Progenitor cell of endocrine pancreas (in vitro differentiated cells): ENCODE measurements at places on chromosomes 5 and 9. TPM values are rescaled to one million over a fixed set of nuclear protein-coding genes. Genes with fewer than 3 reads are reported as not detected.

- peaks cover 6% of the 10 kb centered on the region for H3K36me3 ChIP-seq
- no peak for DNase-seq
- H3K27ac ChIP-seq: no peak overlapping the region
- no peak overlapping the region for H3K4me3 ChIP-seq
- peaks cover 4% of the 10 kb centered on the region for H3K4me1 ChIP-seq
Measured at GRCh38 chr9:71980266-71981190, 69.1 kb downstream of the C9orf85 start.

GRCh38 chr5:172779691-172780341 lies 8.8 kb upstream of the DUSP1 start:
- H3K36me3 ChIP-seq: no peaks in the 10 kb centered on the region
- peaks cover 24% of the 10 kb centered on the region for H3K4me1 ChIP-seq
- no peak overlapping the region for H3K4me3 ChIP-seq
- peaks cover 6% of the 10 kb centered on the region for H3K27me3 ChIP-seq
- no peak for DNase-seq

- H3K27ac ChIP-seq: no peak overlapping the region
- no peaks in the 10 kb centered on the region for H3K36me3 ChIP-seq
- no peaks in the 10 kb centered on the region for H3K27me3 ChIP-seq
- H3K4me1 ChIP-seq: no peaks in the 10 kb centered on the region
- DNase-seq: no peak
Measured at GRCh38 chr5:165525271-165525670, 2019.9 kb downstream of the MAT2B start.

DNA sequence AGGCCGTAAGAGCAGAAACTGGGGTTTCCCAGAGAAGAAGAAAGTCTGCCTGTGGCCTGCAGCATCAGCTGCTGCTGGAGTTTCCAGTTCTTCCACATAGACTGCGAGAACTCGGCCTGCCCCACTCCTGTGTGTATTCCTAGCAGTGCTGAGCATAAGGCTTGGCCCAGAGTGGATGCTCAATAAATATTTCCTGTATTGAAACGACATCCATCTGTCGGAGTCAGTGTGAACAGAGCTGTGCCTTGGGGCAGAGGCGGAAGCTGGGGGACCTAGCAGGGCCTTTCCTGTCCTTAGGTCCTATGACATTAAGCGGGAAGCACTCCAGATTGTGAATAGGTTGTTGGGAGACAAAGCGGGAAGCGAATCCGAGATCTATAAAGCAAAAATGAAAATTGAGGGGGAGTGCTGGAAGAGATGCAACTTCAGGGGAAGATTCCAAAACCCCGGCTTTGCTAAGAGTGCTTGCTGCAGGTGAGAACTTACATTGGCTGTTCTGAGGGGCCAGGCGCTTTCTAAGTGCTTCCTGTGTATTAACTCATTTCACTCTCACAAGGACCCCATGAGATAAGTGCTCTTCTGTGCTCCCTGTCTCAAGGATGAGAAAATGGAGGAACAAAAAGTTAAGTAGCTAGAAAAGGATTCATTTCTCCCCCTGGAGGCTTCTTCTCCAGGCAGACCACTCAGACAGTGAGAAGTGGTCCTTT lies 76.1 kb upstream of the CXCL14 start:
- H3K27ac ChIP-seq: no peak overlapping the region
- peaks cover 2% of the 10 kb centered on the region for H3K27me3 ChIP-seq
- H3K4me3 ChIP-seq: no peak overlapping the region
- no peak for DNase-seq

DNA sequence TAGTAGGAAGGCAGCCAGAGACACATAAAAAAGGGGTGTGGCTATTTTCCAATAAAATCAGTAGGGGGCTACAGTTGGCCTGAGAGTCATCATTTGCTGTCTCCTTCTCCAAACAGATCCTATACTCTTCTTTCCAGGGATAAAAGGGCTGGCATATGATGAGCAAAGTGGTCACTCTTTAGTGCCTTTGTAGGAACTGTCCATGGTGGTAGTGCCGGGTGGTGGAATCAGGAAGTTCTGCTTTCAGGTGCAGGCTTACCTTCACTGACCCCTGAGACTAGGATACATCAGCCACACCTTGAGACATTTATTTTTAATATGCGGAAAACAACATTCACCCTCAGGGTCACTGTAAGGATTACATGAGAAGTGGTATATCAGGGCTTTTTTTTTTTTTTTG lies 80.8 kb downstream of the ASTN2 start:
- no peaks in the 10 kb centered on the region for H3K4me1 ChIP-seq
- no peaks in the 10 kb centered on the region for H3K36me3 ChIP-seq
- no peak for DNase-seq
- H3K27ac ChIP-seq: no peak overlapping the region
- H3K4me3 ChIP-seq: no peak overlapping the region

- H3K4me3 ChIP-seq: peak overlapping the region; percentile 64
- H3K36me3 ChIP-seq: no peaks in the 10 kb centered on the region
- DNase-seq: no peak
- peaks cover 29% of the 10 kb centered on the region for H3K4me1 ChIP-seq
Measured at GRCh38 chr9:107639426-107639825, 149.9 kb upstream of the KLF4 start.

The HTR4 gene
- not detected in 2 replicates for total RNA-seq

The IL4 gene
- total RNA-seq: not detected in 2 replicates

The GABRG2 gene
- total RNA-seq: 0.60 and 0.81 TPM in 2 replicates

The HSPB3 gene
- not detected in 2 replicates for total RNA-seq
